ENCODE measurements at places on chromosomes 2 and 18. TPM values are rescaled to one million over a fixed set of nuclear protein-coding genes. Genes with fewer than 3 reads are reported as not detected.

The CDH20 gene
- total RNA-seq: 24.9 TPM

The CAPN13 gene
- 0.17 TPM for total RNA-seq

The CCDC93 gene
- total RNA-seq: 45.0 TPM

The TRIB2 gene
- 157 TPM for total RNA-seq

The FHOD3 gene
- 51.8 TPM for total RNA-seq

The CACNB4 gene
- 62.9 TPM for total RNA-seq

The FAM110C gene
- 6.2 TPM for total RNA-seq

The RGPD4 gene
- 0.10 TPM for total RNA-seq

The VWA3B gene
- total RNA-seq: 1.5 TPM
